ENCODE measurements at places on chromosomes 5 and 9. TPM values are rescaled to one million over a fixed set of nuclear protein-coding genes. Genes with fewer than 3 reads are reported as not detected.

GRCh38 chr5:154260224-154260927 is 69.8 kb downstream of the GALNT10 start:
- no peak for DNase-seq

GRCh38 chr5:82356021-82356420 is 77.9 kb upstream of the RPS23 start:
- DNase-seq, result peak; percentile 49

DNA sequence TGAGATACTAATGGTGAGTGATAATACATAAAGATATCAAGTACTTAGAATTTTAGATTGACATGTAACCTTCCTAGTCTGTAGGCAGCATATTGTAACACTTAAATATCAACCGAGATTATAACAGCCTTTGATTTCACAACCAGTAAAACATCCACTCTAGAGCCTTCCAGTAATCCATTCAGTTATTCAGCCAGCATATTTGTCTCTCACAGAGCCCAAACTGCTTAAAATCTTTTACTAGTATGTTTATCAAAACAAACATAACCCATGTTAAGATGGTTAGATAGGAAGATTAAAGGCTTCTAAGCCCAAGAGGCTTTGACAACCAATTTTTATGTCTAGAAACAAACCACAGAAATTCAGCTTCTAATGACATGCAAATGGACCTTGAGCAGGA is 177.9 kb upstream of the FST start:
- no peak for DNase-seq

Gene ANKRD20A1
- total RNA-seq, result 0.10 TPM

GRCh38 chr9:133955821-133956411 is 36.2 kb downstream of the VAV2 start:
- no peak for DNase-seq

GRCh38 chr5:151014680-151015343 is 5.6 kb upstream of the GPX3 start:
- DNase-seq, result no peak

Gene GPR21
- not detected for total RNA-seq

Gene CYLC2
- total RNA-seq, result not detected

DNA sequence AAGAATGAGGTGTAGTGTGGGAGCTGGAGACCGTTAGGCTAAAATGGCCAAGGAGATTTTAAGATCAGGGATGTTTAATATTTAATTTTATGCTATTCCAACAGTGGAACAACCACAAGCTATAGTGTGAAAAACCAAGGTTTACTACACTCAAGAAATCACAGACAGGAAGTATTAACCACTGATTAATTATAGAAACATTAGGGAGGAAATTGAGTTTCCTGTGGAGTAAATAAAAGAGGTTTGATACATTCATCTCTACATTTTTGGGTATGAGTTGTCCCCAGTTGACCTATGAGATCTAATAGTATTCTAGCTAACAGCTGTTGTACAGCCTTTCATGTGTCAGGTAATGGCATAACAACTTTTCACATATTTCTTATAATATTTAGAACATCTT is 103.7 kb upstream of the MPDZ start:
- DNase-seq, result no peak

DNA sequence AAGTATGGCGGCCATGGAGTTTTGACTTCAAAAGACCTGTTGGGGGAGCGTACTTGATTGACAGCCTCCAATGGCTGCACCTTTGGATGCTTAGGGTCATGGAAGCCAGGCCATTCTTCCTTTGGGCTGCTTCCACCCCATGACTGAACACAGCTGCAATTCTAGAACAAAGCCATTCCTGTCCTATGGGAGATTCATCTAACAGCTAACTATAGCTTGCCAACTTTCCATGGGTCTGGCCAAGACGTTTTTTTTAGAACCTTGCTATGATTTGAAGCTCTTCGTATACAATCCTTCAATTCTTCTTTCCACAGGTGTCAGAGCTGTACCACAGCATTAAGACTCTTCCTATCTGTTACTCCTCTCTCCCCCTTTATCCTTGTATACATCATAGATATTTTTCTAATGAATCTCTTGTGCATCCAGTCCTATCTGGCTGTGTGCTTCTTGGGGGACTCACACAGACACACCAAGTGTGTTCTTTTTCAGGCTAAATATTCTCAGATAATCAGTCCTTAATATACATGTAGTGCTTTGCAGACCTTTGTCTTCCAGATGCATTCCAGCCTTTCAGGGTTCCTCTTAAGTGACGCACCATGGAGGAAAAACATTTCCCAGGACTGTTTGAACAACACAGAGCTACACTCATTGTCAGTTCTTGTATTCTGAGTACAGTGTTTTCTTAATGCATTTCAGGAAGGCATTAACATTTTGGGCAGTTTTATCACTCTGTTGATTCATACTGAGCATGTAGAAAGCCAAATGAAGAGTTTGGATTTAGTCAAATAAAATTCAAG is 198.9 kb downstream of the TAF11L14 start:
- no peak for DNase-seq

Data from MCF 10A (cell line).